ENCODE measurements at places on chromosomes 7 and 10. TPM values are rescaled to one million over a fixed set of nuclear protein-coding genes. Genes with fewer than 3 reads are reported as not detected.

DNA sequence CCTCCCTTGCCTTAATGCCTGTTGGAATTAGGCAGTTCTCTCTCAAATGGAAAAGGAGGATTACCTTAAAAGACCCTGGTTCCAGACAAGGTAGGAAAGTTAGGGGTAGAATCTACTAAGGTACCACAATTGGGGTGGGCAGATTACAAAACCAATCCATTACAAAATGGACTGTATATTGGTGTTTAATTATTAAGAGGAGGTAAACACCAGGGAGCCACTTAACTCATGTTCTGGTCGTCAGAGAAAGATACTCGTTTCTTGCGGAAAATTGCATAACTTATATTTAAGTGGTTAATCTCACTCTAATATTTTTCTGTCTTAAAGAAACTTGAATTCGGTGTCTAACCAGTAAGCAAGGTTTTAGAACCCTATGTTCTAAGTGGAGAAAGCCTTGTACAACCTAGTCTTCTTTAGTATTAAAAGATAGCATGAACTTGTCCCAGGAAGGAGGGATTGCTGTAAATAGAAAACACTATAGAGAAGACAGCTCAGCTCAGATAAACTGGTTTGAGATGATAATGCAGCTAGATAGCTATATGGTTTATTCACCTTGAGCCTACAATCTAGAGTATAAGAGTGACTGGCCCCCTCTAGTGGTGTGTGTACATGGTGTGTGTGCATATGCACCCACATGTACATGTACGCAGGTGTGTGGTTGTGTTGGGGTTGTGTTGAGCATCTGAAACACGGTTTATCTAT is 58.0 kb upstream of the STRIP2 start:
- no peak for DNase-seq

DNA sequence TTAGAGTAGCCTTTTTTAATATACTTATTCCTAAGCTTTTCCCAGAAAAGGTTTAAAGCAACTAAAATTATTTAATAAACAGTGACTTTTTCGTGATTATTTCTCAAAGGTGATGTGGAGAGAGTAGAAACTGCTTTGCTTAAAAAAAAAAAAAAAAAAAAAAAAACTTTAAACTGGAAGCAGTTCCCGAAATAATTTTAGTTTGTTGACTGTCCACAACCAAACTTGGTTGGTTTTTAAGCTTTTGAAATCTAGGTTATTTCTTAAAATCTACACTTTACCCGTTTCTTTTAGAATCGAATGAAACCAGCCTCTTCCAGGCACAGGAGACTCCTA is 7.3 kb downstream of the SKAP2 start:
- DNase-seq: no peak

DNA sequence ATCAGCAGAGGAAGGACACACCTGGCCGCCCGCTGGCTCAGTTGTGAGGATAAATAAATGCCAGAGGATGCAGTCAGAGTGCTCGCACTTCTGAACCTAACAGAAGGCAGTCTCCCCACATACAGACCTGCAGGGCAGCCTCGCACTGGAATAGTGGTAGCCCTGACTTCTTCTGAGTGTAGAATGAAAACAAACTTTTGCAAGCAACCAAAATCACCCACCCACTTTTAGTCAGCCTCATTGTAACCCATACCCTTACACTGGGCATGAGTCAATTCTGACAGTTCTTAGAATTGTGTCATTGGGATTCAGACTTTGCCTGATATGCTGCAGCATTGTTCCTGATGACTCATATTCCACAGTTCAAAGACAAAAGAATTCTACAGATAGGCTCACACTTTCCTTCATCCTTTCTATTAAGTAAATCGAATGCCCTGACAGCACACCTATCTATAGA is 167.0 kb upstream of the CDK1 start:
- no peak for DNase-seq

- no peak for DNase-seq
Measured at GRCh38 chr10:118214776-118215175, 127.3 kb downstream of the FAM204A start.

GRCh38 chr7:49669285-49669684 is 104.2 kb upstream of the VWC2 start:
- DNase-seq: no peak

GRCh38 chr10:51867956-51868355 is 168.6 kb upstream of the CSTF2T start:
- no peak for DNase-seq

The CYP26C1 gene
- not detected for polyA plus RNA-seq

DNA sequence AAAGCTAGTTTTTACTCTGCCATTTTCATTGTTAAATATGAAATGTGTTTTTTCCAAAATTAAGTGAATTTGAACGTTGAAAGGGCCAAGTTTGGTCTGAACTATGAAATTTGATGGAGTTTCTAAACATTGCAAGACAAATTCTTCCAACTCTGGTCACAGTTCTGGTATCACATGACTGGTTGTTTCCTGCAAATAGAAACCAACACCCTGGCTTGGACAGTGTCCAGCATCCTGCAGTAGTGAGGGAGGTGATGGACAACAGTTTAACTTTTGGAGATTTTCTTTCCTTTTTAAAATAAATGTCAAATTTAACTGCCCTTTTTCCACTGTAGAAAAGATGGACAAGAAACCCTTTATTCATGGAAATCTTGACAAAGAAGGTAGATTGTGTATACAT is 54.8 kb upstream of the AGBL3 start:
- no peak for DNase-seq

DNA sequence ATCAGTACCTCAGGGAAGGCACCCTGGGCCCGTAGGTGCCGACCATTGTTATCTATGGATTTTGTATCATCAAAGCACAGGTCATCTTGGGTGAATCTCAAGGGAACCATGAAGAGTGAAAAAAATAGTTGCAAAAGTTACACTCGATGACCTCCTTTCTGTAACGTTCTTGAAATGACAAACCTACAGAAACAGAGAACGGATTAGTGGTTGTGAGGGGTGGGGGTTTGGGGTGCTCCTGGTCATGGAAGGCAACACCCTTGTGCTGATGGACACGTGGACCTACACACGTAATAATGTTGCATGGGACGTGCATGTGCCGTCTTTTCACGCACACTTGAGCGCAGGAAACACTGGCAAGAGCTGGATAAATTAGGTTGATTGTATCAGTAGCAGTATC is 655.9 kb downstream of the SDK1 start:
- no peak for DNase-seq

The BTBD16 gene
- 10.2 TPM for polyA plus RNA-seq

DNA sequence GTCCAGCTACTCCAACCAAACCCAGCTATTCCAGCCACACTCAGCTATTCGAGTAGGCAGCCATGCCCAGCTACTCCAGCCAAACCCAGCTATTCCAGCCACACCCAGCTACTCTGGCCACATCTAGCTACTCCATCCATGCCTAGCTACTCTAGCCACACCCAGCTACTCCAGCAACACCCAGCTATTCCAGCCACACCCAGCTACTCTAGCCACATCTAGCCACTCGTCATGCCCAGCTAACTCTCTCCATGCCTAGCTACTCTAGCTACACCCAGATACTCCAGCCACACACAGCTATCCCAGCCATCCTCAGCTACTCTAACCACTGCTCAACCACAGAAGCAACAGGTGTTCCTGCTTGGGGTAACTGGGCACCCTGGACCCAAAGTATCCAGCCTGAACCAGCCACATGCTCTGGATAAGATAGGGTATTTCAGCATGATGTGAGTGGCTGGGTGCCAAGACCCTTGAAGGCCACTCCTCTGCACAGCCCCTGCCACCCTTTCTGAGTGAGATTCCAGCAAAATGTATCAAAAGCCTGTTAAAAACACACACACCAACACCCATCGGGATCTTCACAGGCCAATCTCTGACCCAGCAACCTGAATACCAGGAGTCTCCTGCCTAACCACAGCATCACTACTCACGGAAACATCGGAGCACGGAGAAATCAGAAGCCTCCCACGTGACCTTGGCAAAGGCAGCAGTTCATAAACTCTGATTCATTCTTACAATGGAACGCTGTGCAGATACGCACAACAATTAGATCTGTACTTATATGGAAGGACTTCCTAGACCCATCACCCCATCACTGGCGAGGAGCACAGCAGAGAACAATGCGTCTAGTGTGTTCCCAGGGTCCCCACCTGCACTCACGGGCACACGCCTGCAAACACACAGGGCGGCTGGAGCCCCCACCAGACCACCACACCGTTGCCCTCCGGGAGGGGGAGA is 51.8 kb upstream of the DNAAF5 start:
- no peak for DNase-seq

DNA sequence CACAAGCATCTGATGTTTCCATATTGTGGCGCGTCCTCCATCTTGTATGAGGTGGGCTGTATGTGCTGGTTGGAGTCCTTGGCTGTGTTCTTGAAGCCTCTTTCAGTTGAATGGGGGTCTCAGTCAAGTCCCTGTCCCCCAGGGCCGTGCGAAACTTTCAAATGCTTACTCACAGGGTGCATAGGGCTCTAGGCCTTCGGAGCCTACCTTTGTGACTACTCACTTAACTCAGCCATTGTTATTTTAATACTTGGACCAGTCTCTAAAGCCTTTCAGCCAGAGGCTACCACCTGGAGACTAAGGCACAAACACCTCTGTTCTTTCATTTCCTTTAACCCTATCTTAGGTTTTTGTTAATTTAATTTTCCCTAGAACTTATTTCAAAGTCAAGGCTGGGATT is 785.9 kb downstream of the GATA3 start:
- DNase-seq: no peak

GRCh38 chr10:71134732-71135211 is 77.6 kb upstream of the UNC5B start:
- no peak for DNase-seq

The AKR1D1 gene
- polyA plus RNA-seq: not detected

GRCh38 chr10:32103721-32104120 is 47.5 kb upstream of the KIF5B start:
- no peak for DNase-seq

GRCh38 chr7:91351374-91351773 is 87.1 kb downstream of the FZD1 start:
- no peak for DNase-seq

DNA sequence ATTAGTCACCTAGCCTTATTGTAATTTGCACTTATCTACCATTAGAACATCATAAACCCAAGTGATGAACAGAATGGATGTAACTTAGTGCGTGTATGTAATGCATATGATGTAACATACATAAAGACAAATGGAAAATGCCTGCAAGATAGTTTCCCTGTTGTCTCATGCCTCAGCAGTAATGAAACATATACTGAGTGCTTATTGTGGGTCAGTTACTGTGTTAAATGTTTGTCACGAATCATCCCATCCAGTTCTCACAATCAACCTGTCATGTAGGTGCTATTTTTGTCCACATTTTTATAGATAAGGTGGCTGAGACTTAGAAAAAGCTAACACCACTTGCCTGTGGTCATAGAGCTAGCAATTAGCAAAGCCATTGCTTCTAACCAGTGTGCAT is 350.8 kb downstream of the AUTS2 start:
- DNase-seq: no peak

- DNase-seq: no peak
Measured at GRCh38 chr10:132120200-132120599, 54.5 kb downstream of the JAKMIP3 start.

The AIMP2 gene
- polyA plus RNA-seq: 35.6 TPM

GRCh38 chr7:2231992-2232765 is 566 bp downstream of the MAD1L1 start:
- no peak for DNase-seq

The HTR7 gene
- polyA plus RNA-seq: 2.1 TPM

DNA sequence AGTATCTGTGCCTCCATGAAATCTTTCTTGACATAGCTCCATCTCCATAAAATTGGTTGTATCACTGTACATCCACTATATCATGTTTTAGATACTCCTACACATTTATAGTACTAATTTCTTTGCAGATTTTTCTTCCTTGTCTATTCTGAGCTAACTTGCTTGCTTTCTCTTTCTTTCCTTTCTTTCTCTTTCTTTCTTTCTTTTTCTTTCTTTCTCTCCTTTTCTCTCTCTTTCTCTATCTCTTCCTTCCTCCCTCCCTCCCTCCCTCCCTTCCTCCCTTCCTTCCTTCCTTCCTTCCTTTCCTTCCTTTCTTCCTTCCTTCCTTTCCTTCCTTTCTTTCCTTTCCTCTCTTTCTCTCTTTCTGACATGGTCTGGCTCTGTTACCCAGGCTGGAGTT is 23.7 kb downstream of the TASOR2 start:
- DNase-seq: no peak

The AP3M1 gene
- 28.5 TPM for polyA plus RNA-seq

- DNase-seq: no peak
Measured at GRCh38 chr7:134925766-134926165, 60.5 kb upstream of the AGBL3 start.

DNA sequence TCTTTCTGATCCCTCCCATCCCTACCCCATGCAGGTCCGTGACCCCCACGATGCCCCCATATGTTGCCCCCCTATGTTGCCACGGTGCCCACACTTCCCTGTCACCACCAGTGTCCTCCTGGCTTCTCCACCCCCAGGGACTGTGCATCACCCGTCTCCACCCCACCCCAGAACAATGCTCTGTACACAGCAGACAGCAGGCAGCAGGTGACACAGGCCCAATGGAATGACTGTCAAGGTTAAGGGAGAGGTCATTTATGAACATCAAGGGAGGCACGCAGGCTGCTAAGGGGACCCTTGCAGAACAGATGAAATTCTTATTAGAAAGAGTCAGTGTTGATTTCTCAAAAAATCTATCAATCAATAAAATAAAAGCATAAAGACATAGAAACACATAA is 71.5 kb downstream of the PARP12 start:
- no peak for DNase-seq

- DNase-seq: no peak
Measured at GRCh38 chr10:55495555-55495954, 694.5 kb upstream of the PCDH15 start.

The MYO3A gene
- 0.09 TPM for polyA plus RNA-seq

The GHITM gene
- 172 TPM for polyA plus RNA-seq

GRCh38 chr10:78787125-78787524 is 281.6 kb upstream of the ZMIZ1 start:
- no peak for DNase-seq

DNA sequence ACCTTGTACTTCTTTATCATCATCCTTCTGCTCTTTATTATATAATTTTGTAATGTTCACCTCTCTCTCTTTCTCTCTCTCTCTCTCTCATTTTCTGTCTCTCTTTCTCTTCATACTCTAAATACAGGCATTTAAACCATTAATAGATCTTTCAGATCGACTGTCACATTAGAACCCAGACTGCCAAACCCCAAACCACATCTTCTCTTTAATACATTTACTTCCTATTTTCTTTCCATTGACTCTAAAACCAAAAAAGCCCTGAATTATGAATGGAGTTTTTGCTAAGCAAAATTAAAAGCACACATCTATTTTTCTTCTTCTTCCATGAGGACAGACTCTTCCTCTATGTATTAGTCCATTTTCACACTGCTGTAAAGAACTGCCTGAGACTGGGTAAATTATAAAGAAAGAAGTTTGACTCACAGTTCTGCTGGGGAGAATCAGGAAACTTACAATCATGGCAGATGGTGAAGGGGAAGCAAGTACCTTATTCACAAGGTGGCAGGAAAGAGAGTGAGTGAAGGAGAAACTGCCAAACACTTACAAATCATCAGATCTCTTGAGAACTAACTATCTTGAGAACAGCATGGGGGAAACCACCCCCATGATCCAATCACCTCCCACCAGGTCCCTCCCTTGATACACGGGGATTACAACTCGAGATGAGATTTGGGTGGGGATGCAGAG is 272.7 kb upstream of the MGMT start:
- DNase-seq: no peak

The STYXL1 gene
- 26.7 TPM for polyA plus RNA-seq

GRCh38 chr7:32582036-32582435 is 86.7 kb downstream of the AVL9 start:
- DNase-seq: no peak

GRCh38 chr7:120991161-120991560 is 2.6 kb downstream of the CPED1 start:
- no peak for DNase-seq

- no peak for DNase-seq
Measured at GRCh38 chr7:136492366-136492765, 376.1 kb upstream of the CHRM2 start.

Measured in urinary bladder (tissue), 4 donors.